ENCODE measurements at places on chromosomes 5 and 9. TPM values are rescaled to one million over a fixed set of nuclear protein-coding genes. Genes with fewer than 3 reads are reported as not detected.
A peak's percentile ranks its signal among the peaks of the same experiment; 100 is the strongest.

GRCh38 chr5:2475902-2476301 is 275.6 kb downstream of the IRX2 start:
- no peak for DNase-seq

GRCh38 chr5:63843190-63843589 is 119.1 kb downstream of the HTR1A start:
- DNase-seq = no peak

DNA sequence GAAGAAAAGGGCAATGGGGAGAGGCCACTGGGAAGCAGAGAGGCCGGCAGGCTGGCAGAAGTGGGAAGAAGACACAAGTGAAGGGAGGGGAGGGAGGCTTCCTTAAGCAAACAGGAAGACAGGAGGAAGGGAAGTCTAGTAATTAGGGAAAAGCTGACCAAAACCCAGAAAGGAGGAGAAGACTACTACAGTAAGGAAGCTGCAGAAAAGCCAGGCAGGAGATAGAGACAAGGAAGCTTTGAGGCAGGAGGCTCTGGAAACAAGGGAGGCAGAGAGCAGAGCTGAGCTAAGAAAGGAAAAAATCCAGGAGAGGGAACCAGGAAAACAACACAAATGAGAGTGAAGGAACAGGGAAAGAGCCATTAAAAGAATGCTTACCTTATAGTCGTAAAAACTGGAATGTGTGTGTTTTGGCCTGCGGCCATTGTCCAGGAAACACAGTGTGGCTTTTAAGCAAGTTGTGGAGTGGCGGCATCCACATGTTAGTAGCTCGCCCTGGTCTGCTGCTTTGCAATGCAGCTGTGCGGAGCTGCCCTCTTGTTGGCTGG is 317.1 kb upstream of the CLINT1 start:
- no peak for DNase-seq

DNA sequence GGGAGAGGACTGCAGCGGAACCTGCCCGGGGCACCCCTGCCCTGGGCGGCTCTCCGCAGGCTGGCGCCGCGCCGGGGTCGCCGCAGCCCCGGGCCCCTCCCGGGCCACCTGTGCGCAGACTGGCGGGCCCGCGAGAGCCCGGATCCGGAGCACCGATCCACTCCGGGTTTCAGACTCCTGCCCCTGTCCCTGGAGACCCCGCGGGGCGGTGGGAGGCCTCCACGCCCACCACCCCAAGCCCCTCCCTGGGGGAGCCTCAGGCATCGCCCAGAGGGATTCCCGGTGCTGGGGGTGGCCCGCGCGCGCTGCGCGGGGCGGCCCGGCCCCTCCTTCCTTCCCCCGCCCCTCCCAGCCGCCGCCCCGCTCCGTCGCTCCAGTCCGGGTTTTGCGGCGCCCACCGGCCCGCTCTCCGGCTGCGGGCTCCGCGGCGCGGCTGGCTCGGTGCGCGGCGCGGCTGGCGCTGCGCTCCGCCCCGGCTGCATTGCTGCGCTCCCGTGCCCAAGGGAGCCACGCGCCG is at the start of gene UNC5A:
UNC5A (plus strand) TSS at position 479 of the 517 bp plus-strand sequence. CDS start 192 bp downstream, outside the sequence.
- peak; percentile 50 for DNase-seq

GRCh38 chr9:70044490-70045307 is 1.1 kb downstream of the MAMDC2 start:
- DNase-seq = peak; percentile 55

DNA sequence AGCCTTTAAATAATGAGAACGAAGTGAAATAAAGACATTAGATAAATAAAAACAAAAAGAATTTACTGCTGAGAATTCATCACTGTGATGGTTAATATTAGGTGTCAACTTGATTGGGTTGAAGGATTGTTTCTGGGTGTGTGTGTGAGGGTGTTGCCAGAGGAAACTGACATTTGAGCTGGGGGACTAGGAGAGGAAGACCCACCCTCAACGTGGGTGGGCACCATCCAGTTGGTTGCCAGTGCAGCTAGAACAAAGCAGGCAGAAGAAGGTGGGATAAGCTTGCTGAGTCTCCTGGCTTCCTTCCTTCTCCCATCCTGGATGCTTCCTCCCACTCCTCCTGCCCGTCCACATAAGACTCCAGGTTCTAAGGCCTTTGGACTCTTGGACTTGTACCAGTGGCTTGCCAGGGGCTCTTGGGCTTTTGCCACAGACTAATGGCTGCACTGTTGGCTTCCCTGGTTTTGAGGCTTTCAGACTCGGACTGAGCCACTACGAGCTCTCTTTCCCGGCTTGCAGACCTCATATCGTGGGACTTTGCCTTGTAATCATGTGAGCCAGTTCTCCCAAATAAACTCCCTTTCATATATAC is 43.7 kb upstream of the ABL1 start:
- no peak for DNase-seq

DNA sequence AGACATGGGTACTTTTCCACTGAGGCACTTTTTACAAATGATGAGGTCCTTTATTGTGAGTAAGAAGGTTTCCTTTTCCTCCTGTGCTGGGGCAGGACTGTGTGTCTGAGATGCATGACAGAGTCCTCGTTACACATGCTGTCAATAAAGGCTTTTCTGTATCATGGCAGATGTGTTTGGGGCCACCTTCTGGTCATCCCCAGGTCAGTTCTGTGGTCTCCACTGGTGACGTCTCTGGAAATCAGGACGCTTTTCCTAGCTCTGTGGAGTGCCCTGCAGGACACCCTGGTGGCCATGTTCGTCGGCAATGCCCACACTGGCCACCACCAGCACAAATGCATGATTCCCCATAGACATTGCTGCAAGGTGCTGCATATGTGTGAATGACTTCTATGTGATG is 2.8 kb downstream of the CMBL start:
- no peak for DNase-seq

GRCh38 chr5:146766013-146766412 is 112.5 kb downstream of the PPP2R2B start:
- no peak for DNase-seq

DNA sequence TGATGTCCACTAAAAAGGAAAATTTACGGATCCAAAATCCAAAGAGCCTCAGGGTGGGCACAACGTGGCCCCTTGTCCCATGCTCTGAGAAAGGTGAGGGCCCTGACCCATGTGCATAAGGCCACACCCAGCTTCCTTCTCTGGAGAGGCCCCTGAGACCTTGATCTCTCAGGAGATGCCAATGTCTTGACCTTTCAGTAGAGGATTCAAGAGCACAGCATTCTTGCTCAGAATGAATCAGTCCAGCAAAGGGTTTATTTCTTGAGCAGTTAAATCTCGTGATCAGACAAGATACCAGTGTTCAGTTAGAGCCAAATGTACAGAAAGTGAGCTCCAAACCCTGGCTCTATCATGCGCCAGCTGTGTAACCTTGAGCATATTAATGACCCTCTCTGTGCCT is 115.9 kb upstream of the DAPK1 start:
- no peak for DNase-seq

- no peak for DNase-seq
Measured at GRCh38 chr9:76161106-76161505, 233.1 kb downstream of the RFK start.

GRCh38 chr9:79603222-79603920 is 31.6 kb downstream of the TLE4 start:
- DNase-seq = no peak

GRCh38 chr5:178277346-178277745 is 44.7 kb upstream of the PHYKPL start:
- no peak for DNase-seq

DNA sequence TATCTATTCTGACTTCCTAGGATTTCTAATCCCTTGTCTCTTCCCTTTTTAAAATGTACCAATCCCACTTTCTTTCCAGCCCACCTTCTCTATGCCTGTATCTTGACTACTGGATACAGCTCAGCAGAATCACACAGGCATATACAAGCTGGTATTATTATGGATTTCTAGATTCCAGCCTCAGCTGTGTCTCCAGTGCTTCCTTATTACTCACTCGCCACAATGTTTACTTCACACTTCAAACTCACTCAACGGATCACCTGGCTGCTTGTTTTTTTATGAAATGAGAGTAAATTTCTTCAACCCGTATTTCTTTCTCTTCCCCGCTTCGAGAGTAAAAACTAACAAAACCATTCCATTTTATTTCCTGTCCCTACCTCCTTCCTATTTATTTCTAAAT is 38.8 kb downstream of the CWC27 start:
- DNase-seq = no peak

- no peak for DNase-seq
Measured at GRCh38 chr9:26746357-26747072, 146.1 kb downstream of the CAAP1 start.

- DNase-seq = no peak
Measured at GRCh38 chr9:12853051-12853450, 78.2 kb downstream of the LURAP1L start.

GRCh38 chr5:170397059-170397458 is 7.9 kb upstream of the KCNMB1 start:
- no peak for DNase-seq

- DNase-seq = peak; percentile 94
Measured at GRCh38 chr5:138753794-138754698, 821 bp downstream of the CTNNA1 start.

GRCh38 chr9:24820196-24820595 is 274.5 kb upstream of the IZUMO3 start:
- DNase-seq = no peak

- DNase-seq = no peak
Measured at GRCh38 chr9:110541950-110542349, 37.6 kb downstream of the SVEP1 start.

- peak; percentile 36 for DNase-seq
Measured at GRCh38 chr5:612498-613424, 621 bp downstream of the CEP72 start.

- DNase-seq = no peak
Measured at GRCh38 chr5:135482381-135482933, 30.3 kb upstream of the TIFAB start.

DNA sequence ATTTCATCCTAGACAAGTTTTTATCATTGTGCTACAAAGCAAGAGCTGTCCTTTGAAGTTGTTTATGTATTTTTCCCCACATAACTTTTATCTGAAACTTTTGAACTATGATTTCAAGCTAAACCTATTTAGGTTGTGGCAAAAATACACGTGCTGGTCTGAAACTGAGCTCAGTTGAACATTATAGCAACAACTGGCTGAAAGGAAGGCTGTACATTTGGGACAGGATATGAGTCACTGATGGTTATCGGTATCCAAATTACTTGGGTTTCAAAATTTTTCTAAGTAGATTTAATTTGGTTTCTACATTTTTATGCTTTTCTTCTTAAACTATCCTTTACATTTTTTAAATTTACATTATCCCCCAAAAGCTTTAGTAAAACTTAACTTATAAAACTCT is 627.3 kb upstream of the NUDT12 start:
- DNase-seq = no peak

- no peak for DNase-seq
Measured at GRCh38 chr5:18097817-18098216, 463.6 kb downstream of the TAF11L14 start.

DNA sequence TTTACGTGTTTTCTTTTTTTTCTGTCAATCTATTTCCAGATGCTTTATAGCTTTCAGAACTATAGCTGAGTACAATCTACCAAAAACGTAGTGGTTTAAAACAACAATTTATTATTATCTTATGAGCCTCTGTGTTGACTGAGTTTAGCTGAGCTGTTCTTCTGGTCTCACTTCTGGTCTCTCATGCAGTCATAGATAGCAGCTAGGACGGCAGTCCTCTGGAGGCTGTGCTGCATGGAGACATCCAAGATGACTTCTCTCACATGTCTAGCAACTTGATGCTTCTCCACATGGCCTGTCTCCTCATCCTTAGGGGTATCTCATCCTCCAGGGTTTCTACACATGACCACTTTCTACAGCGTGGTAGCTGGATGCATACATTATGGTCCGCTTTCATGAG is 22.0 kb upstream of the RAD23B start:
- no peak for DNase-seq

DNA sequence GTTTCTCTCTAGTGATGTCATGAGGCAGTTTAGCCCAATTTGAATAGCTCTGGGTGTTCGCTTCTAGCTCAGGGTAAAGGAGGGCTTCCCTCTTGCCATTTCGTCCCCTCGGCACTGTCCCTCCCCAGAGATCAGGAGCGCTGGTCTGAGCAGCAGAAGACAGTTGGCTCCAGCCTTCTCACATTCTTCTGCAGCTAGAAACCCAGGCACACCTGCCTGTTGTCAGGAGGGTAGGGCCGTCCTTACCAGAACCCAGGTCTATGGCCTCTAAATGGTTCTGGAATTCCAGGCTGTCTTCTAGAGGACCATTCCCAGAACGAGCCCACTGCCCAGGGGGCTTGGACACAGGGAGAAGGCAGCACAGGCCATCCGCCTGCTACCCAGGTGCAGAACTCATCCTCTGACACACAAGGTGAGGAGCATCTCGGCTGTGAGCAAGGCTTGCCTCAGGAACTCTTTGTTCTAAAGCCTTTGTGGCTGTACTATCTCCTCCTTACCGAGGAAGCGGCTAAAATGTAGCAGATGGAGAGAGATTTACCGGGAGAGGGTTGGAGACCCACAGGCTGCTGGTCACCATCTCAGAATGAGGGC is 255.6 kb upstream of the IRX2 start:
- no peak for DNase-seq

- DNase-seq = peak; percentile 24
Measured at GRCh38 chr5:14665949-14666348, 1.4 kb downstream of the OTULIN start.

DNA sequence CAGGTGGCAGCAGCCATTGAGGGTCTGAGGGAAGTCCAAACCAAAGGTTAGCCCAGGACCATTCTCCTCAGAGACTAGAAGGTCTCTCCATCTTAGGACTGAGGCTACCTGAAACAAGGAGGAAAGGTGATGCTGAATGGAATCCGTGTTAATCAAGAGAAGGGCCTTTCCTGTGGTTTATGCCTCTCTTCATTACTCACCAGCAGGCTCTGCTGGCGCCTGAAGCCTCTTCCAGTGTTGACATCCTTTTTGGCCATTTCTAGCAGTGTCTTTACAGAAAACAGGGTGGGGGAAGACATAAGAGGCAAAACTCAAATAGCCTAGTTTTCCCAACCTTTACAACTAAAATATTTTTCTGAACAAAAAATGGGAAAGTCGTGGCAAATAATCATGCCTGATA is 98.0 kb downstream of the ENC1 start:
- no peak for DNase-seq

DNA sequence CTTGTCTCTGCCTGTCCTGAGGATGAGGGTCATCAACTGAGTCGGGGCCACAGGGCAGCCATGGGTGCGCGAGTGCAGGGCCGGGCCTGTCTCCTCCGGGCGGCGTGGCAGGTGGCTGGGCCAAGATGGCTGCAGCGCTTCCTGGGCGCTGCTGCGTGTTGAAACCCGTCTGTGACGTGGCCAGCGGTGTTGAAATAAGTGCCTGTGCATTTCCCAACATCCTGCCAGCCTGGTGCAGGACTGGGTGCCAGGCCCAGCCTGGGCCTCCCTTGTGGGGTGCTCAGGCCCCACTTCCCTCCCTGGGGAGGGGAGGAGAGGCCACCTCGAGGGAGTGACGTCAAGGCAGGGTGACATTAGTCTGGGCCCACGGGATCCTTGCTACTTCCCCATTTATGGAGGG is 45.5 kb downstream of the RXRA start:
- peak; percentile 38 for DNase-seq

GRCh38 chr5:43548358-43548757 is 8.5 kb downstream of the PAIP1 start:
- no peak for DNase-seq

The APC gene
- total RNA-seq = 27.5 TPM

The PCDHGA8 gene
- total RNA-seq = 4.2 TPM

The SNCAIP gene
- 2.6 TPM for total RNA-seq

The TMEM267 gene
- total RNA-seq = 9.2 TPM

The EQTN gene
- total RNA-seq = not detected

The LCN1 gene
- total RNA-seq = not detected

The SPINK4 gene
- total RNA-seq = not detected

The PCDHGB1 gene
- 3.9 TPM for total RNA-seq

The SAXO1 gene
- total RNA-seq = not detected

The SPEF2 gene
- 6.3 TPM for total RNA-seq

The IQGAP2 gene
- 41.2 TPM for total RNA-seq

The LHX6 gene
- total RNA-seq = not detected

The HAVCR1 gene
- total RNA-seq = not detected

All from body of pancreas (tissue), 4 donors.